ENCODE measurements at places on chromosomes 4 and X. TPM values are rescaled to one million over a fixed set of nuclear protein-coding genes. Genes with fewer than 3 reads are reported as not detected.

Gene MAGEA3
- total RNA-seq: not detected

GRCh38 chr4:28948501-28948900 lies 1771.7 kb upstream of the PCDH7 start:
- no peak for DNase-seq

Gene TBX22
- total RNA-seq: 0.27 TPM

GRCh38 chrX:28042260-28042659 lies 61.0 kb upstream of the DCAF8L1 start:
- no peak for DNase-seq

DNA sequence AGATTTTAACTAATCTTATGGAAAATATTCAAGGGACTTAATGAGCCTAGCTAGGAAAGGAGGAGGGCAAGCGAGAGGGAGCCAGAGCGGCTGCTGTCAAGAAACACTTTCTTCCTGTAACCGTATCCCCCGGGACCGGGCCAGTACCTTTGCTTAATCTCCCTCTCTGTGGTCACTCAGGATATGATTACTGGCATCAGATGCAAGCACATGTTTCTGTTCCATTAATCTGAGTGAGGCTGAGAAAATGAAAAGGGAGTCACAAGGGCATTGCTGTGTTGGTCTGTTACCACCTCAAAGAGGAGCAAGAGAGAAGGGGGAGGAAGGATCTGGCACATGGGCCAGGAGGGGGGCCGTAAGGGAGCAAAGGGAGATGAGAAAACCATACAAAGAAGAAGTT lies 356.7 kb upstream of the GATB start:
- no peak for DNase-seq

All from progenitor cell of endocrine pancreas (in vitro differentiated cells).